Esophagus mucosa (tissue), 1 donor: ENCODE measurements at places on chromosomes 12 and 14. TPM values are rescaled to one million over a fixed set of nuclear protein-coding genes. Genes with fewer than 3 reads are reported as not detected.

Gene PLEK2
- 24.5 TPM for total RNA-seq

Gene PTPN21
- total RNA-seq = 10.5 TPM

Gene RTRAF
- total RNA-seq = 122 TPM

DNA sequence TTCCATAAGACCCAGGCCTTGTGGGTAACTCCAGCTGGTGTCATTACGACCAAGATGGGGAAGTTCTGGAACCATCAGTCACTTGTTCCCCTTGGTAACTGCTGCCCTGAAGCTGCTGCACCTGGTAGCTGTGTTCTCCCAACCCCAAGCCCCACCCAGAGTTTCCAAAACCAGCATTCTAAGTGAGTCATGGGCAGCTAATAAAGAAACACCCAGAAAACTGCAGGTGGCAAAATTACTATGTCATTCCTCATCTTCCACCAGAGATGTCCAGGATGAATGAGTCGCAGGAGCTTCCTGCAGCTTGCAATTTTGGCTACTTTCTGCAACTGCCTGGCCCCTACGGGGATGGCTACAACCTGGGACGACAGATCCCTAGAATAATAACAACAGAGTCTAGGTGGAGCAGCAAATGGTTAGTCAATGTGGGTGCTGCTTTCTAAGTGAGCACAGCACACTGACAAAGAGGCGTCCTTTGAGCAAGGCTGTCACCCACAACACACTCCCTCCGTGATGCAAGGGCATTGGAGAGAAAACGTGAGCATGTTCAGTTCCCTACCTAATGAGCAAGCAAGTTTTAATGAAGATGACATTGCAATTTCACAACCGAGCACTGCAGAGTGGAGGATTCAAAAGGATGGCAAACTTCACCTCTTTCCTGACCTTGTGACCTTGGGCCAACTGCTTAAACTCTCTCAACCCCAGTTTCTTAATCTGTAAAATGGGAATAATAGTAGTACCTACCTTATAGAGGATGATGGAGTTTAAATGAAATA is 301.4 kb upstream of the NOS1 start:
- no peak for ATAC-seq

DNA sequence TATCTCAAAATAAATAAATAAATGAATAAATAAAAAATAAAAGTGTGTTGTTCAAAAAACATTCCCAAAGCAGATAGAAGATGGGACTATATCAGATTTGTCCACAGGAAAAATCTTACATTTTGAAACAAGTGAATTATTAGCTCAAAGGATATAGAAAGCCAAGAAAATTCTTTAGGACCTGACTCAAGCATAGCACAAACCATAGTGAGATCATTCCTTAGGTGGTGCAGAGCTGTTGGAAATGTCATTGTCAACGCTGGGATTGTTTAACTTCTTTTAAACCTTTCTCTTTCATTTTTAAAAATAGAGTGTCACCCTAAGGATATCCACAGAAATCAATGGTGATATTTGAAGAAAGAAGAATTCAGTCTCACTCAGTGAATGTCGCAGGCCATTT is 43.5 kb downstream of the DRAM1 start:
- no peak for ATAC-seq

DNA sequence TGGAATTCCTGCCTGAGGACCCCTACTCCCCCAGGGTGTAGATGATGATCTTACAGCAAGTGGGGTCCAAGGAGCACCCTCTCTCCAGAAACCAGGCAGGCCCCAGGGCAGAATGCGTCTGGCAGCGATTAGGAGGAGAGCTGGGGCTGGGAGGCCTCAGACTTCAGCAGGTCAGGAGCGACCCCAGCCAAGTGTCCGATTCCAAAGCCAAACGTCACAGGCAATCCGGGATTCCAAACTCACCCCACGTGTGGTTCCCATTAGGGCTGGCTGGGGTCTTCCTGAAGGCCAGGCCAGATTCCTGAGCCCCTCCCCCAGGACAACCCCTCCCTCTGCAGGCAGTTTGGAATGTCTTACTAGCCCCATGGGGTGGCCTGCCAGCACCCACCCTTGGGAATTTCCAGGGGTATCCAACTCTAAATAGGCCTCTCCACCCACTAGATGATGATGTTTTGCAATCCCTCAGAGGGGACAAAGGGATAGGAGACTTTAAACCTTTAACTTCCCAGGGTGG is 17.3 kb upstream of the FIGNL2 start:
- no peak for ATAC-seq

GRCh38 chr12:109461846-109462756 is 15.0 kb downstream of the KCTD10 start:
- peak; percentile 92 for ATAC-seq

DNA sequence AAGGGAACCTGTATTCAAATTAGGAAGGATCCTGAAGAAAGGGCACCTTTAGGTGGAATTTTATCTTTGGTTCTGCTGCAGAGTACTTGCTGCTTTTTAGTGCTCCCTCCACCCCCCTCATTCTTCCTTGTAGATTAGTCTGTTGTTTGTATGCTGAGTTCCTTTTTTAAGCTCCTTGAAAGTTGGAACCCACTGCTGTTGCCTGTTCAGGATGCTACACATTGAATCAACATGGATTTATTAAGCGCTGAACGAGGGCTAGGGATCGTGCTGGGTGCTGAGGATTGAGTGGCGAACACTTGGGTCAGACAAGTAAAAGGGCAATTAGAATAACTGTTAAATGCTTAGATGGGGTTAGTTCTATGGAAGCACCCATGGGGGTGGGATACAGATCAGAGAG is 884 bp upstream of the AMN1 start:
- no peak for ATAC-seq

DNA sequence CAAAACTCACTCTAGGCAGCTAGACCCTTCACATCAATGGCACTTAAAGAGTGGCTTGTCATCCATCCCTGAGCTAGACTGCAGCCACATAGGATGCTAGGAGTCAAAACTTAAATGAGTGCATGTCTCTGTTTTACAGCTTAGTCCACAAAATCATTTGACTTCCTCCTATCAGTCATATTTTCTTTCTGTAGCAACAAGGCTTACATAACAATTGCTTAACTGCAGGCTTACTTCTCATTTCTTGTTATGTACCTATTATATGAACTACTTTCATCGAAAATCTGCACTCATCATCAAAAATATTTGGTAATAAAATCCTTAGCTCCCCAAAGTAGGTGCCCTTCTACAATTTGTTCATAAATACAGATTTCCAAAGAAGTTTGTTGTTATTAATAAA is 30.1 kb downstream of the CLEC1A start:
- peak; percentile 11 for ATAC-seq

DNA sequence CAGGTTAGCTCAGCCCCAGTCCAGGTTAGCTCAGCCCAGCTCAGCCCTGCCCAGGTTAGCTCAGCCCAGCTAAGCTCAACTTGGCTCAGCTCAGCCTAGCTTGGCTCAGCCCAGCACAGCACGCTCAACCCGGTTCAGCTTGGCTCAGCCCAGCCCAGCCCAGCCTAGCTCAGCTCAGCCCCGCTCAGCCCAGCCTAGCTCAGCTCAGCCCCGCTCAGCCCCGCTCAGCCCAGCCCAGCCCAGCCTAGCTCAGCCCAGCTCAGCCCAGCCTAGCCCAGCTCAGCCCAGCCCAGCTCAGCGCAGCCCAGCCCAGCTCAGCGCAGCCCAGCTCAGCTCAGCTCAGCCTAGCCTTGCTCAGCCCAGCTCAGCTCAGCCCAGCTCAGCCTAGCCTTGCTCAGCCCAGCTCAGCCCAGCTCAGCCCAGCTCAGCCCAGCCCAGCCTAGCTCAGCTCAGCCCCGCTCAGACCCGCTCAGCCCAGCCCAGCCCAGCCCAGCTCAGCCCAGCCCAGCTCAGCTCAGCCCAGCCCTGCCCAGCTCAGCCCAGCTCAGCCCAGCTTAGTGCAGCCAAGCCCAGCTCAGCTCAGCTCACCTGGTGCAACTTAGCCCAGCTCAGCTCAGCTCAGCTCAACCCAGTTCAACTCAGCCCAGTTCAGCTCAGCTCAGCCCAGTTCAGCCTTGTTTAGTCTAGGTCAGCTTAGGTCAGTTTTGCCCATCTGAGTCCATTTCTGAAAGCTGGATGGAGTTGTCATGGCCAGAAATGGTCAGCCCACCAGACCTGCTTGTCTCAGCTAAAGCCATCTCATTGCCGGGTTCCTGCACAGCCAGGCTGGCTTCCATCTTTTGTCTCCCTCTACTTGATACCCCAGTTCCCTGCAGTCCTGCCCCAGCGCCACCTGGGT is 333.6 kb downstream of the TMEM121 start:
- ATAC-seq = no peak
